ENCODE measurements at places on chromosomes 12 and 14.

GRCh38 chr14:55272922-55273321, 1.7 kb downstream of the FBXO34 start:
- no peak for DNase-seq

DNA sequence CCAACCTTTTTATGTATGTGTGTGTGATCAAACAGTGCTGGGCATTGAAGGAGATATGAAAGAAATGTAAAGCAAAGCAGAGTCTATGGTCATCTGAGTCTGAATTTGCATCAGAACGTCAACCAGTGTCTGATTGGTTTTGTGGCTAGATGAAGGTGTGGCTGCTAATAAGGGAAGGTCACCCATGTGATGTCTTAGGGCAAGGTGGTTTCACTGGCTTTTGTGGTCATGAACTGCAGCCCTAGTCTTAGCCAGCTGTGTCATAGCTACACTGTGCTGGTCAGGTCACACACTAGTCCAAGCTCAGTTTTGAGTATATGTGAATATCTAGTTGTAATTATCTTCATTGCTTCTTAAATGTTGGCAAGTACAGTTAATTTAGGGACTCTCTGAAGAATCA, 105.8 kb downstream of the TGFB3 start:
- DNase-seq = no peak

DNA sequence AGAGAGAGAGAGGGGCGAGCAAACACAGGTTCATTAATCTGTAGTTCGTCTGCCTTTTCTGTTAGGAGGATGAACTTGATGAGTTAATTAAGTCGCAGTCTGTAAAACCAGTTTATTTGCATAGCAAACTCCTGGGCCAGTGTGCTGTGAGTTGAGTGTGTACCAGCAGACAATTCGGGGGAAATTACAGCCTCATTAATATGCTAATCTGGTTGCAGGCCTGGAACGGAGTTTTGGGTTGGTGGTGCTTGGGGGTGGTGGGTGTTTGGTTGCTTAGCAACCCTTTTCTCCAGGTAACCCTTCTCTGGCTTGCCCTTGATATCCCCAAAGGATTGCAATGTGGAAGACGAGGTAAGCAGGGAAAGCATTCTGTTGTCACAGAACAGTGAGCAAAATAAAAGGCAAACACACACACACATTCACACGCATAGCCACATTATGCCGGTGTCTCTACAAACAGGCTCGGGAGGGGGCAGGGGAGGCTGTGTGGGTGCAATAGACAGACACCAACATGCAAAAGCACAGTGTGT, 29.2 kb upstream of the LHX5 start:
- DNase-seq = no peak

DNA sequence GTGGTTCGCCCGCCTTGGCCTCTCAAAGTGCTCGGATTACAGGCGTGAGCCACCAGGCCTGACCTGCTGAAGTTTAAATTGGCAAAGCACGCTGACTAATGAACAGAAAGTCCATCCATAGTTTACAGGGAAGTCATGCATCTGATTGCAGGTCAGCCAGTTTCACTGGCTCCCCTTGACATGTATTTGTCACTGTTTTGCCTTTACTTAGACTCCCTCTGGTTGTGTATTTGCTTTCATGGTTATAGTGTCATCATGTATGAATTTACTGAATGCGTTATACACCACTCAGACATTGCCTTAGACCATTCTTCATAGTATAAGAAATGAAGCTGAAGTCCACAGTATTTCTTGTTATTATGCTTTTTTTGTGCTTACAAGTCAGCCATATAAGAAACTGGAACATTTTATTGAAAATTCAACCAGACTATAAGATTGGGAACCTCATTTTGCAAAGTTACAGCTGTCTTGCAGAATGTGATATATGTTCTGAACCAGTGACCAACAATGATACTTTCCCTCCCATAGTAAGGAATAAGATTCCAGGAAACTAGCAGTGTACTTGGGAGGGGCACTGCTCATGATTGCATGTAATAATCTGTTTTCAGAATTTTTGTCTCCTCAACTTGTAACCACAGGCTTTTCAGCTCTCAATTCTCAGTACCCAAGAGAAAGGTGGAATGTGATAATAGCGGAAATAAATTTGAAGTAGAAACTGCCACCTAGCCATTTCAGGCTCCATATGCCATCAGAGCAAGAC, 51.9 kb upstream of the ATF7IP start:
- DNase-seq = no peak

DNA sequence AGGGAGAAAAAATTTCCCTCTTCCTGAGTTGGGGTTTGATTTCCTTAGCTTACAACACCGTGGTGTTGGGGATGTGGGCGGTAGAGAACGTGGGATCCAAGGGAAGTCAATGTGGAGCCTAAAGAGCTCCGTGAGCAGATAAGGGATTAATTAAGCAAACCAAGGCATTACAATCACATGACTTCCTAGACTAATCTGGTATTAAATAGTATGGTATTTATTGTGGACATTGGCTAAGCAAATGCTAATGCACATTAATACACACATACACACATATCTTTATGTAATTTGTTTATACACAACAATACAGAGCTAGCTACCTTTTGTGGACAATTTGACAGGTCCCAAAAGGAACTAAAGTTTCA, 791 bp upstream of the RNF41 start:
- DNase-seq = no peak

GRCh38 chr12:96378319-96378718, 21.9 kb downstream of the CDK17 start:
- DNase-seq = no peak

DNA sequence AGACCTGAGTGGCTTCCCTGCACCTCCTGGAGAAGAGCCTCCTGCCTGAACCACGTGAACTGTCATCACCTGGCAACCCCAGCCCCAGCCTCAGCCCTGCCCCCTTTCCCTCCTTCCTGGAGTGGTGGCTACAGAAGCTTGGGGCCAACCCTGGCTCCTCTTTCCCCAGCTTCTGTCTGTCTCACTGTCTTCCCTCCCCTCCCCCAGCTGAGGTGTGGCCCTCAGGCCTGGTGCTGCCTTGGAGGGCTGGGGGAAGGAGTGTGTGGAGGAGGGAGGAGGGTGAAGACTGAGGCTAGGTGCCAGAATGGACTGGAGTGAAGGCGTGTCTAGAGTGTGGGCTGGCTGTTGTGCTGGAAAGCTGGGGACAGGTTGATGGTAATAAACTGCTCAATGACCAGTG, 9.7 kb downstream of the NFATC4 start:
- no peak for DNase-seq

- no peak for DNase-seq
Observed at GRCh38 chr12:47808574-47809365, 10.9 kb downstream of the HDAC7 start.

DNA sequence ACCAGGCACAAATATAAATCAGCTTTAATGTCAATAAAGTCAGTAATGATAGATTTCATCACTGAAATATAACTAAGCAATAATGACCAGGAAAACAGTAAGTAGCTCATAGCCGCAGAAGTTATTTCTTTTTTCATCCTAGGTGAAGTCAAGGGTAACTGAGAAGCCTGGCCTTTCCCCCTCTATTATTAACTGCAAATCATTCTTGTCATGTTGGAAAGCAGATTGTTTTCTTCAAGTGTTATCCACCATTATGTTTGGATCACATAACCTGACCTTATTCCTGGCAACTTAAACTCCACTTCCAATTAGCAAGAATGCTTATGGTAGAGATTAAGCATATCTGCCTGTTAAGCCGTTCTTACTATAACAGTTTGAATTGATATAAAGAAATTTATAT, 603.4 kb upstream of the FOXG1 start:
- DNase-seq = no peak

DNA sequence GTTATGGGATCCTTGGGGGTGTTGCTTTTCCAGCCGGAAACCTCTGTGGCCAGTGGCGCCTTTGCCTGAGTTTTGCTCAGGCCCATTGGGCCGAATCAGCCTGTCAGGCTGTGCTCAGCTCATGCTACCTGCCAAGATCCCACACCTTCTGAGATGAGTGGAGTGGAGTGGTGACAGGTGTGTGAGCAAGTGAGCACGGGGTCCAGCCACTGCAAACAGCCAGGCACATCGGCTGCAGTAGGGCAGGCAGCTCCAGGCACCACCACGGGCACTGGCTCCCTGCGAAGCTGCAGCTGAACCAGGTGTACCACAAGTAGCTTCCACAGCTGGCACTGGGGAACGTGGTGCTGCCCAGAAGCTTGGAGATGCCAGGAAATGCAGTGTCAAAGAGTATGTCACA, 21.1 kb upstream of the WDR89 start:
- no peak for DNase-seq

DNA sequence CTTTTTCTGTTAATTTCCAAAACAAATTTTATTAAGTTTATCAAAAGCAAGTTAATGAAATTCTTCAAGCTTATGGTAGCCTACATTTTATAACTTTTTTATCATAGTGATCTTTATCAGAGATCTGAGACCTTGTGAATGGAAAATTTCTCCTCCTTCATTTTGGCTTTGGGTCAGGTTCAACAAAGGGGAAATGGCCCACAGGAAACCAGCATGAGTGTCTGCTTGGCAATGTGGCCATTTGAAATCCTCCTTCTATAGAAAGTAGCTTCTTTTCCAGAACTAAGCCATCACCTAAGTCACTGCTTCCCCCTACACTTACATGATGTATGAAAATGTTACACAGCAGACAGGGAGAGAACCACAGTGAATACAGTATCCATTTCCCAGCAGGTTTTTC, 1.6 kb downstream of the RHOJ start:
- no peak for DNase-seq

- no peak for DNase-seq
Observed at GRCh38 chr12:121740847-121741246, 28.3 kb downstream of the TMEM120B start.

- DNase-seq = no peak
Observed at GRCh38 chr12:105935106-105935505, 203.6 kb downstream of the NUAK1 start.

DNA sequence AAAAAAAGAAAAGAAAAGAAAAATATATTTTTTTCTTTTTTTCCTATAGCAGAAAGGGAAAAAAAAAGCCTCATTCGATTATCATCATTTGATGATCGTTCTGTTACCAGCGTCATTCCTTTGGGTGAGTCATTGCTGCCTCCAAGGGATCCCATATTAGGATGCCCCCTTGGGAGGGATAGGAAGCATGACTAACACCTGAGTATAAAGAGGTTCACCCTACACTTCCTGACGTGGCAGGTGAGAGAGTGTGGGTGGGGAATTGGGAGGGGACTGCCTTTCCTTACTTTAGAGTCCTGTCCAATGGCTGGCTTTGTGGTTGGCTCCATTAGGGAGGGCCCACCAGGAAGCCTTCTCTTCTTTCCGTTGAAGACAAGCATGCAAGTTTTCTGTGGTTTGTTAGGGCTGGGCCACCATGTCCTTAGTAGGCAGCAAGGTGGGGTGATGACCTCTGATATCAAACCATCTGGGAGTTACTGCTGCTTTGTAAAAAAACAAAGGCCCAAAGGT, 56.1 kb upstream of the FUT8 start:
- no peak for DNase-seq

DNA sequence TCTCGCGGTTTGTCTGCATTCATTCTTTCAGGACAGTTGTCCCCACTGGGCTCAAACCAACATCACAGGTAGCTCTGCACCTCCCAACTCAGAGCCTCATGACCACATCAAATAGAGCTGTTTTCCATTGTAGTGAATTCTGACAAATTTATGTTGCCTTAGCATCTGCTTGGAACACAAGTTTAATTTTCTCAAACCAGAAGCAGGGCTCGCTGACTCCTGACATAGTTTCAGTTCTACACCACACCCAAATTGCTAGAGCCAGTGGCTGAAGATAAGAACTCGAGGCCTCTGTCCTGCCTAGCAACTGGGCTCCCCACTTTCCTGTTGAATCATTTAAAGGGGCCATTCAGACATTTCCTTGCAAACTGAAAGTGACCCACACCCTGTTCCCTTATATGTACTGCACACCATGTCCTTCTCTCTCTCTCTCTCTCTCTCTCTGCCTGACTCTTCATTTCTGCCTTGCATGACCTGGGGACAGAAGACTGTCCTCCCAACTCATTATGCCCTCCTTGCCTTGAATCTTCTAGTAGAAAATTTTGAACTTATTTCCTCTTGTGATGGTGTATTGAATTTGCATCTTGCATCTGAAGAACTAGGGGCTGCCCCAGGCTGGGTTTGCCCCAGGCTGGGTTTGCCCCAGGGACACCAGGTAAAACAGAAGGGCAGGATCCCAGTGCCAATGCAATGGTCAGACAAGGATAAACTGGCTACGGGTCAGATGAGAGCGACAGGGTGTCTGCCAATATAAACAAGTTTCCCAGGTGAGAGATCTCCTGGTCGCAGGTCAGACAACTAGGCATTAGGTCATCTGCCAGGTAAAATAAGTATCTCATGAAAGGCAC, 9.7 kb upstream of the WSCD2 start:
- no peak for DNase-seq

GRCh38 chr12:124015494-124016461, 42.8 kb downstream of the ZNF664 start:
- no peak for DNase-seq

- no peak for DNase-seq
Observed at GRCh38 chr14:54127526-54127925, 170.9 kb upstream of the BMP4 start.

DNA sequence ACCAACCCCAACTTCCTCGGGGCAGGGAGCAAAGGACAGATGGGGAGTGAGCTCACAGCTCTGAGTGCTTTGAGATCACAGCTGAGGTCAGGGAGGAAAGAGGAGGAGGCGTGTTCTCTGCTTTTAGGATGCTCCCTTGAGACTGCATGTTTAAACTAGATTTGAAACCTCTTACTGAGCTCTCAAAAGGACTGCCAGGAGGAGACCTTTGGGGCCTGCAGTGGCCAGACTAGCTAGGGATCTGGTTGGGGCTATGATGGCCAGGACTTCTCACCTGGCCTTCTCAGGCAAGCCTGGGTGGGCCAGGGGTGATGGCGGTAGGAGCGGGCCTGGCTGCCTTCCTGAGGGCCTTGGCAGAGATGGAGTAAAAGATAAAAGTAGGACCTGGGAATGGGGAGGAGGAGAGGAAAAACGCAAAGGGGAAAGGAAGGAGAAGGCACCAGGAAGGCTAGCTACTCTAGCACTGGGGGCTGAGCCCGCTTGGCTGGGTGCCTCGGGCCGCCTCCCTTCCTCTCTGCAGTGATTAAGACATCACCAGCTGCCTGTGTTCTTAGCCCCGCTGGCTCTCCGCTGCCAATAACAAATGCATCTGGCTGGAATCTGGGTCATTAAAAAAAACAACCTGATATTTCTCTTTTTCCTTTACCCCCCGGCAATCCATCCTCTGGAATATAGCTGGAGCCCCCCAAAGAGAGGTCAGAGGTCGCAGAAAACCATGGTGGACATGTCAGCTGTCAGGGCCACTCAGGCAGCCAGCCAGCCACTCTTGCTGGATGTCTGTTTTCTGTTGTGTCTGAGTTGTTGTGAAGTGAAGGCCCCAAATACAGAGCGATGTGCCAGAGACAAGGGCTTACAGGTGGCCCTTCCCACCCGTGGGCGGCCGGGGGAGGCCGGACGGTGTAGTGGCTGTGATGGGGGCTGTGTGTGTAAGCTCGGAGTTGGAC, 141.3 kb downstream of the TSPAN9 start:
- DNase-seq = no peak

GRCh38 chr12:112568641-112569040, 149.9 kb downstream of the PTPN11 start:
- no peak for DNase-seq

DNA sequence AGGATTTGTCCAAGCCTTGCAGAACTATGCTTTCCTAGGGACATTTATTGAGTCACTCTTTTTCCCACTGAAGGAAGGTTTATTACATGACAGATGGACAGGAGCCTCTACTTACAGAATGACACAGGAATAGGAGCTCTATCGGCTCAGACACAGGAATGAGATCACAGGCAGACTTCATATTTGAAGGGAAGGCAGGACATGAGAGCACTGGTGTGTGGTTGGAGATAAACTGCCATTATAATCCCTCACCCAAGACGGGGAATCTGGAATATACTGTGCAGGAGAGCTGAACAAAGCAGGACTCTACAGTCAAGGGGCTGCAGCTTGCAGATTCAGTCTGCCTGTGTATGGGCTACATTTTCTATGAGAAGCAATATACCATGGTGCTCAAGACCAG, 26.8 kb upstream of the IL22 start:
- no peak for DNase-seq
